ENCODE measurements at places on chromosomes 3 and 15.
A peak's percentile ranks its signal among the peaks of the same experiment; 100 is the strongest.

- DNase-seq, result no peak
Observed at GRCh38 chr3:190070622-190071347, 49.9 kb downstream of the P3H2 start.

GRCh38 chr3:184155644-184156521 is 706 bp downstream of the DVL3 start:
- DNase-seq, result peak; percentile 58

GRCh38 chr15:72057548-72058091 is 60.3 kb downstream of the MYO9A start:
- no peak for DNase-seq

- no peak for DNase-seq
Observed at GRCh38 chr15:81195339-81195864, 1.3 kb upstream of the IL16 start.

GRCh38 chr3:169764312-169764881 is 463 bp downstream of the TERC start:
- peak; percentile 23 for DNase-seq

DNA sequence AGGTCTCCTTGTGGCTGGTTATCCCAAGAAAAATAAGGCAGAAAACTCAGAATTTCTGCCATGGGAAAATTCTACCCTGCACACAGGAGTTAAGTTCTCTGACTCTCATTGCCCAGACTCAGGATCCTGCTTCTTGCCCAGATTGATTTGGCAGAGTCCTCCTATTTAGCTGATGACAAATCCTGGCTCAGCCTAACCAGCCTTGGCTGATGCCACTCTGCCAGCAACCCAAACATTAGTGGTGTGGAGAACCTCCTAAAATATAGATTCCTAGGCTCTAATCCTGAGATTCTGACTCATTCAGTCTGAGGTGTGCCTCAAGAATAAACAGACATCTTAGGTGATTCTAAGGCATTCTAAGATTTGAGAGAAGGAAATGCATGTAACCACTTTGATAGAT is 60.5 kb upstream of the ACTC1 start:
- no peak for DNase-seq

DNA sequence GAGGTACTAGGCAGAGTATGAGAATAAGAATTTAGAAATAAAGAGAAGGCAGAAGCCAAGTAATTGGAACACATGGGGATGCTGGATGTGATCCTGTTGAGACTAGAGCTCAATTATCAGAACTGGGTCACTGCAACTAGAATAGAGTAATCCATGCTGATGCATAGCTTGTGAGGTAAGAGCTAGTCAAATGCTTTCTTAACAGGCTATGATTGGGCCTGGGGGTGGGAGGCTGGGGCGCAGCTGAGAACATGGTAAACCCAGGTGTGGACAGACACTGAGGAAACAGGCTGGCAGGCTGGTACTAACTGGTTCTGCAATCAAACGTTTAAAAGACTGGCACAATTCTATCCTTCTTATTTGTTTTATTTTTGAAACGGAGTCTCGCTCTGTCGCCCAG is 50.5 kb upstream of the LRRFIP2 start:
- DNase-seq, result no peak

DNA sequence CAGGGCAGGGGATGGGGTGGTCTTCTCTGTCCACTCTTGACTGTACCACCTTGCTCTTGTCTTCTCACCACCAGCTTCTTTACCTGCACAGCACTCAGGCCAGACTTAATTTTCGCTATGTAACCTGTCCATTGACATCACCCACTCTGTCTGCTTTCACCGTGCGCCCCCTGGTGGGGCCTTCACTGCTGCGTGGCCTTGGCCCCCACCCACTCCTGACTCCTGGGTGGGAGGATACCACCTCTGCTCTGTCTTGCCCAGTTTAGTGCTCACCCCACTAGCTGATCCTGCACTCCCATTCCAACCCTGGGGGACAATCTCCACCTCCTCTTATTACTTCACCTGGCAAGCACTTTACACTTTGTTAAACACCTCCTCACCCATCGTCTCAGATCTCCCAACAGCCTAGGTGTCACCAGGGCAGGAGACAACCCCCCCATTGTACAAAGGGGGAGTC is 17.7 kb downstream of the PTH1R start:
- peak; percentile 87 for DNase-seq

GRCh38 chr15:37837276-37837675 is 97.2 kb upstream of the TMCO5A start:
- no peak for DNase-seq

DNA sequence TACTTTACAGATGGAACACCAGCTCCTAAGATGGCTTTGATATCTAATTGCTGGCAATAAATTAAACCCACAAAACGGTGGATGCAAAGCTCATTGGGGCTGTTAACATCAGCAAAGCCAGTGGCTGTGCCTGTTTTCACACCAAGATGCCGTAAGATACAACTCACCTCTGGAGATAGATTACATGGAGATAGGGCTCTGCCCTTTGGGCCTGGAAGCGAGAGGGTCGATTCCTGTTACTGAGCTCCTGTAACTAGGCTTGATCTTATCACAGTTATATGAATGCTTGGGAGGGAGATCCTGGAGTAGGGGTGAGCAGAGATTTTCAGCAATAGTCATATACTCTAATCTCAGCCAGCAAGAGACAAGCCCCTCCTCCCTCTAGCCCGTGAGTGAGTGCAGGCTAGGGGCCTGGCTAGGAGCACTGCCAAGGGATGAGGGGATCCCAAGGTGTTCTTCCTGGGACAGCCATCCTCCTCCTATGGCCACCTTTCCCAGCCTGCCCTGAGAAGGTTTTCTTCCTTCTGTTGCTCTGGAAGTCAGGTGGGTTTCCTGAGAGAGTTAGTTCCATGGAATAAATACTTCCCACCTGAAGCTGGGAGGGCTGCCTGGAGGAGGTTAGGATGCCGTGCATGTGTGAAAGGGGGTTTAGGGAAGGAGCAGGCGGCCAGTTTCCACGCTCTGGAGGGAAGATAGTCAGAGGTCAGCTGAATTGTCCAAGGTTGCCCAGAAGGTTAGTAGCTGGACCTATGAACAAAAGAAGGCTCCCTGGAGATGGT is 18.1 kb upstream of the DOCK3 start:
- DNase-seq, result no peak

- DNase-seq, result no peak
Observed at GRCh38 chr15:51536965-51537574, 85.5 kb downstream of the DMXL2 start.

DNA sequence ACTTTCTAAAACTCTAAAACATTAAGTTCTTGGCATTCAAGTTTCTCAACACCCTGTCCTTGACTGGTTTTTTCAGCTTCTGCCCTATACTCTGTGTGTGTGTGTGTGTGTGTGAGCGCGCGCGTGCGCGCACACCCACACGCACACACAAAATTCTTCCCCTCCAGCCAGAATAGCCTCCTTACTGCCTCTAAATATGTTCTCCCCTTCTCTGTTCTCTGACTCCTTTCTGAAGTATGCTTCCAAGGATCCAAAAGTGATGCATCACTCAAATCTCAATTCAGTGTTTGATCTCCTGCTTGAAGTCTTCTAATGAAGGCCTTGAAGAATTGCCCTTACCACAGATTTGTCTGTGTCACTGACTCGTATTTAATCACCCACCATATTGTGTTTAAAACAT is 129.8 kb downstream of the SLC25A26 start:
- DNase-seq, result no peak

GRCh38 chr15:70242951-70243685 is 145.4 kb upstream of the TLE3 start:
- no peak for DNase-seq

- DNase-seq, result peak; percentile 35
Observed at GRCh38 chr15:92714077-92714476, 58.5 kb upstream of the FAM174B start.

- DNase-seq, result no peak
Observed at GRCh38 chr3:140635276-140635675, 42.6 kb upstream of the TRIM42 start.

DNA sequence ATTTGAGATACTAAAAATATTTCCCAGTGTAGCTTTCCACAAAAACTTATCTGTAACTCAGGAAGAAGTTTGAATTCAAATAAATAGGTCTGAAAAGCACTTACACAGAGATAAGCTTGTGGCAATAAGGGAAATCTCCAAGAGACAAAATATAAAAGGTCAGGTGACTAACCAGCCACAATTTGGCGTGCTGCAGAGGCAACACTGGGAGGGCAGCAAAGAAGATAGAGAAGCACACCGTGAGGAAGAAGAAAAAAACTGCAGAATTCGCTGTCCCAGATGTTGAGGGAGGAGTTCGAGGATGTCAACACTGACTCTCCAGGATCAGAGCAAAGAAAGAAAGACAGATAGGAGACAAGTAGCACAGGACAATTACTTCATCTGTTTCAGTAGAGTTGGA is 204.4 kb downstream of the FMN1 start:
- no peak for DNase-seq

- DNase-seq, result no peak
Observed at GRCh38 chr3:45056608-45057301, 30.7 kb downstream of the CLEC3B start.

- no peak for DNase-seq
Observed at GRCh38 chr15:61327019-61327631, 98.0 kb upstream of the RORA start.

DNA sequence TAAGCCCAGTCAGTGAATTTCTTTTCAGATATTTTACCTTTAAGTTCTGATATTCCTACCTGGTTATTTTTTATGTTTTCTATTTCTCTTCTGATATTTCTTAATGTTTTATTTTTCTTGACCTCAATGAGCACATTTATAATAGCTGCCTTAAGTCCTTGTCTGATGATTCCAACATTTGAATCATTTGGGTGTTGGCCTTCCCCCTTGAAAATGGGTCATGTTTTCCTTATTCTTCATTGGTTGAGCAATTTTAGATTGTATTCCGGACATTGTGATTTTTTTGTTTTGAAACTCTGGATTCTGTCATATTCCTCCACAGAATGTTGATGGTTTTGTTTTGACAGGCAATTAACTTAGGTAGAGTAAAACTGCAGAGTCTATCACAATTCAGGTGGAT is 9.7 kb upstream of the ACKR4 start:
- DNase-seq, result no peak

DNA sequence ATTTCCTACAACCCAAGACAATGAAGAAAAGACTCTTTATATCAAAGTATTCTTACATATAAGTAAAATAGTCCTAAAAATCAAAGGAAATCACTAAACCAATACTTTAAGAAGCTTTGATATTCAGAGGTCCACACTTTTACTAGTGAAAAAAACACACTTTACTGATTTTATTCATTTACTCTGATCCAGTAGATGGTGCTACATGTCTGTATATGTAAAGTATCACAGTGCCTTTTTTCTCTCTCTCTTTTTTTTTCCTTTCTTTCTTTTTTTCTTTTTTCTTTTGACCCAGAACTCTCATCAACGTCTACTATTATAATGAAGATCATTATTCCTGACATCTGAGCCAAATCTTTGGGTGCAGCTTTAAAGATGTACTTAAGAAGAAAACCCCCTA is 10.8 kb upstream of the CCDC39 start:
- DNase-seq, result no peak

DNA sequence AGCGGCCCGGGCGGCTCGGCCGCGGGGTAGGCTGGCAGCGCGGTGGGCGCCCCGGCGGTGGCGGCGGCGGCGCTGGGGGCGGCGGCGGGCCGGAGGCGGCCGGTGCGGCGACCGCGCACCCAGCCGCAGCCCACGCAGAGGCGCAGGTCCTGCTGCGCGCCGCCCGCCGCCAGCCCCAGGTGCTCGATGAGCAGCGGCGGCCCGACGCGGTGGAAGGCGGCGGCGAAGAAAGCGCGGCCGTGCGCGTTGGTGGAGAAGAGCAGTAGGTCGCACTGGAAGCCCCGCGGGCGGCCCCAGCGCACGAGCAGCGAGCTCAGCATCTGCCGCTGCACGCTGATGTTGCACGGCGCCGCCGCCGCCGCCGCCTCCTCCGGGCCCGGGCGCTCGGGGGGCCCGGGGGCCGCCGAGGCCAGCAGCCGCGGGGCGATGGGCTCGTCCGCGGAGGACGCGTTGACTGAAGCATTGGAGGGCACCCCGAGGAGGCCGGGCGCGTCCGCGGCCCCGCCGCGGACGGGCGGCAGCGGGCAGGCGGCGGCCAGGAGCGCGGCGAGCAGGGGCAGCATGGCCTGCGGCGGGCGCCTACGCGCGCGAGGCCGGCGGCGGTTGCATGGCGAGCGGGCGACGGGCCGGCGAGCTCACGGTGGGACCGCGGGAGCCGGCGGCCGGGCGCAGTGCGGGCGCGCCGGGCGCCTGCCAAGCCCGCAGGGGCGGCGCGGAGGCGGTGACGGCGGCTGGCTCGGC is 452 bp downstream of the TMEM158 start:
- peak; percentile 61 for DNase-seq

DNA sequence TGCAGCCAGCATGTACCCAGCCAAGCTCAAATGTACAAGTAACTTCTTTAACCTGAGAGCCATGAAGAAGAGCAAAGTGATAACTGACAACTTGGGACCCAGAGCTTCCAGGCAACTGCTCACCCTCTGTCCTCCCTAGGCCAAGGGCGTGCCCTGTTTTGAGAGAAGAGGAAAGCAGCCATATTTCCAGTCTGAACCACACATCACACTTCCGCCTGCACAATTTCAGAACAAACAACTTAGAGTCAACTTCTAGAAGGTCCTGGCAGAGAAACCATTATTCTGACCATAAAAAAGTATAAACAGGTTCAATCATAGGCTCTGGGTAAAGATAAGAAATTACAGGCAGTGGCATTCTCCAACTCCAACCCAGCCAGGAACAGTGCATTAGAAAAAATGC is 50.1 kb downstream of the ITGB5 start:
- DNase-seq, result no peak

DNA sequence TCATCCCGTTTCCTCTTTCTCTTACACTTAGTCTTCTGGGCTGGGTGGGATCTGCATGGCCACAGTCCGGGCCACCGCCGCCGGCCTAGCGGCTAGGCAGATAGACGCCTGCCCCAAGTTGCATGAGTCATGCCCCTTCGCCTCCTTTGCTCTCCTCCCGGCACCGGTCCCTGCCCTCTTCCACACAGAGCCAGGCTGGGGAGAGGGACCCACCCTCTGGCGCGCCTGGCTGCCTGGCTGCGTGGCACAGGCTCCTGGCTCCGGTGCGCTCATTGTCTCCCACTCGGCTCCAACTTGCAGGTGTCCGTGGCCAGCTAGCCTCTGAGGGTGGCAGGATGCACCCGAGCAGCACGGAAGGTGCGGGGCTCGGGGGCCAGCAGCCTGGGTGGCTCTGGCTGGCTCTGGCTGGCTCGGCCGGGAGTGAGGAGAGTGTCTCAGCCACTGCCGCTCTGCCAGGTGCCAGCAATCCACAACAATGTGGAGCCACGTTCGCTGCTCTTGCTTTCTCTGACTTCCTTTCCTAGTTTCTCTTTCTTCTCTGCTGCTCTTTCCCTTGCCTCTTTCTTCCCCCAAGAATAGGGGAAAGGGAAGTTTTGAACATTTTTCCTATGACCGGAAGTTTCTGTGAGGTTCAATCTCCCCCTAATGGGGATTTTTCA is 22.4 kb upstream of the MTHFS start:
- no peak for DNase-seq

All from 8988T (cell line).